Dorsolateral prefrontal cortex (tissue), 122 donors: ENCODE measurements at places on chromosomes 6 and 20.
A peak's percentile ranks its signal among the peaks of the same experiment; 100 is the strongest.

DNA sequence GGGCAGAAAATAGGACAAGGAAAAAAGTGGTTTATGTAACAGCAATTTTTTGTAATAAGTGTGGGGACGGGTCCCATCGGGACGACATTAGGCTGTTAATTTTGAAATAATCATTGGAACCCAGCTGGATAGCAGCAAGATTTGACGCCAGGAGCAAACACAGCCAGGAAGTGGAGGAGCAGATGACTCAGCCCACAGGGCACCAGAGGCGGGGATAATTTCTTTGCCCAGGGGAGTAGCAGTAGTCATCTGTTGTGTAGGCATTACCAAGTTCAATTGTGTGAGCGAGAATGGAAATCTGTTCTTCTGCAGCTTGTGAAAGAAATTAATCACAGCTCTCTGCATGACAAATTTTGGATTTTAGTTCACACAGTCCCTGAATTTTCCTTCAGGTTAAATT, 22.6 kb upstream of the RIN2 start:
- peak; percentile 60 for DNase-seq

GRCh38 chr6:45698046-45698445, 317.6 kb downstream of the CLIC5 start:
- no peak for DNase-seq

DNA sequence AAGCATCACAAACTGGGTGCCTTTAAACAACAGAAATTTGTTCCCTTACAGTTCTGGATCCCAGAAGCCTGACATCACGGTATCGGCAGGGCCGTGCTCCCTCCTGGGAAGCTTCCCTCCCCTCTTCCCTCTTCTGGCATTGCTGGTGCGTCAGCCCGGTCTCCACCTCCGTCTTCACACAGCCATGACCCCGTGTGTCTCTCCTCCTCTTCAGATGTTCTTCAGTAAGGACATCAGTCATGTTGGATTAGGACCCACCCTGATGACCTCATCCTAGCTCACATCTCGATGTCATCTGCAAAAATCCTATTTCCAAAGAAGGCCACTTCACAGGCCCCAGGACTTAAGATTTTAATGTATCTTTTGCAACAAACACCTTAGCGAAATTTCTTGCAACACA, 38.4 kb upstream of the TBXT start:
- DNase-seq = no peak

DNA sequence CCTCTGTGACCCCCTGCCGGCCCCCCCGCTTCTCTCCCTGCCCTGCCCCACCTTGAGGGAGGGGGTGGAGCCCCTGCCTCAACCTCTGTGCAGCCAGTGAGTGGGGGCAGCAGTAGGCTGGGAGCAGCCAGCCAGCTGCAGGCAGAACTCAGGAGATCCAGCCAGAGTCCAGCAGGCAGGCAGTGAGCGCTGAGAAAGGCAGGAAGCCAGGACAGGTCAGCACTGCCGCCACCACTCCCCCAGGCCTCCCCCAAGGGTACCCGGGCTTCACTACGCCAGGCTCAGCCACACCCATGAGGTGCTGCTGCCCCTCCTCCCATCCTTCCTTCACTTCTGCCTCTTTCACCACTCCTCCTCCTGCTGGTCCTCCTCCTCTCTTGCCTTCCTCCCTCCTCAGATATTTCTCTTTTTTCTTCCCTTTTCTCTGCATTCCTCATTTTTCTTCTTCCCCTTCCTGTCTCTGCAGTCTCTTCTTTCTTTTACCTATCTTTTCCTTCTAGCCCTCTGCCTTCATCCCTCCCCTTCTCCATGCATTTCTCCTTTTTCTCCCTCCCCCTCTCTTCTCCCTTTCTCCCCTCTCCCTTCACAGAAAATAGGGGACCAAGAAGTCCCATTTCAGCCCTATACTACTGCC, 11.5 kb downstream of the TMEM63B start:
- DNase-seq = no peak

- no peak for DNase-seq
Measured at GRCh38 chr6:86832686-86833085, 104.6 kb upstream of the HTR1E start.

DNA sequence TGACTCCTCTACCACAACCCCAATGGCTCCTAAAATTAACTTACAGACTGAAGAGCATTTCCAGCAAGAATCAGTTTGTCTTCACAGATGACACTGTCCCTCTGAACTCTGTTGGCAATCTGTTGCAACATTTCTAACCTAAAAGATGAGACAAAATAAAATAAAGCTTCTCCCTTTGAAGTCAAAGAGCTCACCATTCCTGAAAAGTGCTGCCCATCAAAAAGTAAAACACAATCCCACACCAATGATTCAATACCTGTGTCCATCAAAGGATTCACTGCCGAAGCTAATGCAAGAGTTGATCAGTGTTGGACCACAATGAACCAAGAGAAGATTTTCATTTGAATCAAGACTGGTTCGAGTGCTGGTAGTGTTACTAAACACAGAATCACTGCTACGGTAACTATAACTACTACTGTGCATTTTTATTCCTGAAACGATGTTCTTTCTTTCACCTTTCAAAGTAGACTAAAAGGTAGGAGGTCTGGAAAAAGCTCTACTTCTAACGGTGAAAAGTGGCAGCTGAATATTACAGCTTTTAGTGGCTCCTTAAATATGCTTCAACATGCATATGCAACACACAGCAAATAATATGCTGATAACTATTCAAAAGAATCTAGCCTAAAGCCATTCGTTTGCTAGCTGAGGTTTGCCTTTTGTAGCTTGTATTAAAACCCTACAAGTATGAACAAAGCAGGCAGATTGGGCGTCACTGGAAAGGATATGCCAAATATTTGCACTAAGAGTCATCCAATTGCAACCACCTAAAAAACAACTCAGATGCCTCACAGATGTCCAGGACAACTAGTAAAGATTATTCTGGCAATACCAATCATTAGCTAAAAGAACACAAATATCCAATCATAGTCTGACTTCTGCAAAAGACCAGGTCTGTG, at the start of gene DST:
TSS of gene DST (minus strand) at position 524 of the 896 bp plus-strand sequence.
- DNase-seq = no peak

GRCh38 chr6:142242269-142242668, 59.5 kb upstream of the ADGRG6 start:
- DNase-seq = no peak

- no peak for DNase-seq
Measured at GRCh38 chr6:147395158-147395557, 113.3 kb upstream of the SAMD5 start.

DNA sequence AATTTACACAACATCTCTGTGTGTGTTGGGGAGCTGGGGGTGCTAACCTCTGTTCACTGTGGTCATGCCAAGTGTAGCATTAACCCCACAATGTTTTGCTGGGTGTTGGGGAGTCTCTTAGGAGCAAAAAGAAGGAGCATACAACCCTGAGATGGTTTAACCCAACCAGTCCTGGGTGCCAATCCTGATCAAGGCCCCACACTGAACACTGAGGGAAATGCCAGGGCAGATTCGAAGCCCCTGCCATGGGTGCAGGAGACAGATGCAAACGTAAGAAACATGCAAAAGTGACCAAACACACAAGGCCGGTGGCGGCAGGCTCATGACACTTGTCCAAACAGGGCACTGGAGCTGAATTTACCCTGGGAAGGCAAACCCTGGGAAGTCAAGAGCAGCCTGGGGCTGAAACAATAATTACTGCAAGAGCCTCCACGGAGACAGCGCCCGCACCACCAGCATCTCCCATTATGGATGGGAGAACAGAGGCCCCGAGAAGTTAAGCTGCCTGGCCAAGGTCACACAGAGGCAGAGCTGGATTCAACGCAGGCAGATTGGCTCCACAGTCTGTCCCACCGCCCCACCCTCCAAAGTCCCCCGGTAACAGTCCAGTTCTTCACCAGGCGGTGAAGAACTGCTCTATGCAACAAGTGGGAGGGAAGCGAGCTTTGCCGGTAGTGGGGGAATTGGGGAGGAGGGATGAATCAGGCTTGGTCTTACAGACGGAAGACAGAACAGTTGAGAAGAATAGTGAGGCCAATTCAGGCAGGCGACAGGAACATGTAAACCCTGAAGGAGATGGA, 8.5 kb downstream of the ACSS1 start:
- peak; percentile 24 for DNase-seq

GRCh38 chr6:126052485-126052884, 66.1 kb downstream of the TRMT11 start:
- DNase-seq = no peak

GRCh38 chr20:46027245-46027853, 1.7 kb upstream of the SLC12A5 start:
- DNase-seq = no peak
